GM04504 (cell line): ENCODE measurements at places on chromosomes 11 and 22.

GRCh38 chr22:21984793-21985192 lies 2.2 kb upstream of the TOP3B start:
- no peak for DNase-seq

DNA sequence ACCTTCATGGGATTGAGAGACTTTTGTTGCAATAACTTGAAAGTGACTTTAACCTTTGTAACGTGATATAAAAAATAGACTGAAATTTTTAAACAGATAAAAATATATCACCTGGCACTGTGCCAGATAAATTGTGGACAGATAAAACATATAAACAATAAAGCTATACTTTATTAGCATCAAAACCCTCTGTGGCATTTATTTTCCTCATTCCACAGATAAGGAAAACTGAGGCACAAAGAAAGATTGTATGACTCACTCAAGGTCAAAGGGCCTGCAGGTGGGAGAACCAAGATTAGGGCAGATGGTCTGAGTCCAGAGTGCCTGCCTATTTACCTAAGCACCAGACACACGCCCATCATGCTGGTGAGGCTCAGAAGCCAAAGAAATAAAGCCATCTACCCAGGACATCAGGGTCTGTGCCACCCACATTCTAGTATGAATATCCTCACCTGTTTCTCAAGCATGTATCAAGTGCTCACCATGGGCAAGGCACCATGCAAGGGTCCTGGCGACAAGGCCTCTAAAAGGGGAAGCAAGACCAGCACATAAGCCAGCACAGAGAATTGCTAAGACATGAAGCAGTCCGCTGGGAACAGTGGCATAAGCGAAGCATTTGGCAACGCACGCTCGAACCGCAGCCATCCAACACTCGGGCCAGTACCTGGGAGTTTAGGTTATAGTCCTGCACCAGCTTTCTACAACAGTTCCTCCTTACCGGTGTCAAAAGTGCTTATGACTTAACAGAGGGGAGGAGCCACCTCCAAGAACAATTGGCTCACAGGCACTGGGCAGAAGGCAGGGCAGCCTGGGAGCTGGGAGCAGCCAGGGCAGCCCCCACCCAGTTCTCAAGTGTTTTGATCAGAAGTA lies 17.6 kb downstream of the MYH9 start:
- DNase-seq: no peak

DNA sequence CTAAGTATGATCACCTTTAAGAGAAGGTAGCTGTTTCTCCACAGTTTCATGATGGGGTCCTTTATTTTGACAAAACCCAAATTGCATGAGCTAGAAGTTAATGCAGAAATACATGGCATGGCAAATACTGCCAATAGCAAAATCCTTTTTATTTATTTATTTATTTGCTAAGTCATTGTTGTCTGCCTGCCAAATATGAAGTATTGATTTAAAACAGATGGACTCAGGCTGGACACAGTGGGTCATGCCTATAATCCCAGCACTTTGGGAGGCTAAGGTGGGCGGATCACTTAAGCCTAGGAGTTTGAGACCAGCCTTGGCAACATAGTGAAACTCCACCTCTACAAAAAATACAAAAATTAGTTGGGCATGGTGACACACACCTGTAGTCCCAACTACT lies 52.4 kb downstream of the LARGE2 start:
- DNase-seq: peak; percentile 28

DNA sequence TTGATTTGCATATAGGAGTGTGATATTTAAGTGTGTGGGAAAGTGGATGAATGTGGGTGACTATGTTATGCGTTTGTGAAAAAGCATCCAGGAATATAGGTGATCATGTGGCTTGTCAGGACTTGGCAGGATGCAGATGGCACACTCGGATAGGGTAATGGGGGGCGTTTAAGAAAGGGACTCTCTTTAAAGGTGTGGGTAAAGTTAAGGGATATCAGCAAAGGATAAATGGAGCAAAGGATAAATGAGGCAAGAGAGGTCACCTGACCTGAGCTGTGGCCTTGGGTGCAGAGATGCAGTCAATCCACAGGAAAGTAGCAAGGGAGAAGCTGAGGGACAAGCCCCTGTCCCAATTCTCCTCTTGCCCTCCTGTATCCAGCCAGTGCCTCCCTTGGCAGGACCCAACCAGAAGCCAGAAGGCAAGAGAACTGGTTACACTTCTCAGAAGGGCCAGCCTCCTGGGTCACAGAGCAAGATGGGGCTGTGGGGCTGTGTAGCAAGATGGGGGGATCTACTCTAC lies 47.5 kb upstream of the GRAMD1B start:
- no peak for DNase-seq

- no peak for DNase-seq
Observed at GRCh38 chr22:38762551-38762983, 6.8 kb upstream of the SUN2 start.

DNA sequence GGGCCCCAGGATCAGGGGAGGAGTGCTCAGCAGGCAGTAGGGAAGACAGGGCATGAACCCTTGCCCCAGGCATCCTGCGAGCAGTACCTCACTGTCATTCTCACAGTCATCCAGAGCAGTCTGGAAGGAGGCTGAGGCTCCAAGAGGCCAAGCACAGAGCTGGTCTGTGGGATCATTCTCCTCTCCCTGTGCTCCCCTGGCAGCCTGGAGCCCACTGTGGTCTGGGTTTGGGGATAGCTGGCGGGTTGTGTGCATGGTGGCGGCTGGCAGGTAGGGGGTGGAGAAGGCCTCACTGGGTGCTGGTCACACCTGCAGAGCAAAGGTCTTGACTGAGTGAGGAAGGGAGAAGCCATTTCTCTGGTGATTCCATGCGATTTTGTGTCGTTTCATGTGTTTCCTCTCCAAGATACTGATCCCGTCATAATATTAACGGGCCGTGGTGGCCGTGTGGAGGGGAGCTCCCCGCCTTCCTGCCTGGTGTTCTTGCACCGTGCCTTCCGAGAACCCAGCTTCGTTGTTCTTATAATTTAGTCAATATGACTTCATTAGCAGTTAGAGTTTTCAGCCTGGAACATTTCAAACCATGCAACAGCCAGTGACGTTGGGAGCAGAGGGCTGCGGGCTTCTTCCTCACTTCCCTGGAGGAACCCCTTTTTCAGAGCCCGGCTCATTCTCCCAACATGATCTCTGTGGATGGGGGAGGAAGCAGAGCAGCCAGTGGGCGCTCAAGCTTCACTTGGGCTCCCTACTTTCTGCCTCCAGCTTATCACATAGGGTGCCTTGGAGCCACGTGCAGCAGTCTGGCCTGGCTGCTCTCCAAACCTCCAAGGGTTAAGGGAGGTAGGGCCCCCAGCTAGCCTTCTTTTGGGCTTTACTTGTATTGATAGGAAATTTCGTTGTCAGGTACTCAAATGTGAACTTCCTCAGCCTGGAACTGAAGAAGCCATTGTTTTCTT lies 20.8 kb upstream of the ADORA2A start:
- no peak for DNase-seq

- no peak for DNase-seq
Observed at GRCh38 chr11:19372381-19372780, 131.6 kb upstream of the E2F8 start.

DNA sequence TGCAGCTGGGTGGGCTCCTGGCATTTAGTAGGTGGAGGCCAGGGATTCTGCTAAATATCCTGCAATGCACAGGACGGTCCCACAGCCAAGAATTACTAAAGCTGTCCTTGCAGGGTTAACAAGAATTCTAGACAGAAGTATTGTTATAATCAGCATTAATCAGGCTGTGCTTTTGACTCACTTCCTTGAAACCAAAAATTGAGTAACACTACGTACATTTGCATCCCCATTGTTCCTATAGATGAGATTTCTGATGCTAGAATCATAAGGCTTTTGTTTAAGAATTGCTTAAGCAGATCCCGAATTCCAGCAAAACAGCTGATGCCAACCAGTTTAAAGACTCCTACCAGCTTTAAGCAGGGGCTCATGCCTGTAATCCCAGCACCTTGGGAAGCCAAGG lies 11.4 kb downstream of the SLC6A5 start:
- DNase-seq: no peak

DNA sequence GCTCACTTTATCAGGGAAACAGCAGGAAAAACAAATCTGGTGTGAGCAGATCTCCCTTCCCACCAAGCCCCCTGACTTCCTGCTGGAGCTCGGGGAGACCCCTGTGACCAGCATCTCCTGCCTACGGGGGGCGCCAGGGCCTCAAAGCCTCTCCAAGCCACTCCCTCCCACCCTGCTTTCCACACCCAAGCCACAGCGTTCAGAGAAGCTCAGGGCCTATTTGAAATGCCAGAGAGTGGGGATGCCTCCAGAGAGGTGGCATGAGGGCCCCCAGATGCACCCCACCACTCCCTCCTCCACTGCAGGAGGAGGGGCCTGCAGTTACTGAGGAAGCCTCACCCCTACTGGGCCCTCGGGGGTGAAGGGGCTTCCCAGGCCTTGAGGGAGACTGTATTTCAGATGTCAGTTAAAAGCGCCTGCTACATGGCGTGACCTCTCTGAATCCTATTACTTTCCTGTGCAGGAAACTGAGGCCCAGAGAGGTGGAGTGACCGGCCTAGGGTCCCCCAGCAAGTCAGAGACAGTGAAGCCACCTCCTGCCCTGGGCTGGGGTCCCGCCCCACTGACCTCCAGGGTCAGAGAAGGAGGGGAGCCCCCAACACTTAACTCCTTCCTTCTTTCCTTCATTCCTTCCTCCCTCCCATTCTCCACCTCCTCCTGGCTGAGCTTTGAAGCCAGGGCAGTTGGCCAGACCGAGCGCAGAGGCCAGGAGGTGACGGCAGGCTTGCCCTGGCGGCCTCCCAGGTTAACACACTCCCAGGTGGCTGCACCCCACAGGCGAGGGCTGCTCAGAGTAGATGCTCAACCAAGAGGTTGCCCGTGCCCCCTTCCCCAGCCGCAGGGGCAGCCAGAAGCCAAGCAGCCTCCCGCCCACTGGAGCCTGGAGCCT lies 6.0 kb upstream of the CDKN1C start:
- no peak for DNase-seq

DNA sequence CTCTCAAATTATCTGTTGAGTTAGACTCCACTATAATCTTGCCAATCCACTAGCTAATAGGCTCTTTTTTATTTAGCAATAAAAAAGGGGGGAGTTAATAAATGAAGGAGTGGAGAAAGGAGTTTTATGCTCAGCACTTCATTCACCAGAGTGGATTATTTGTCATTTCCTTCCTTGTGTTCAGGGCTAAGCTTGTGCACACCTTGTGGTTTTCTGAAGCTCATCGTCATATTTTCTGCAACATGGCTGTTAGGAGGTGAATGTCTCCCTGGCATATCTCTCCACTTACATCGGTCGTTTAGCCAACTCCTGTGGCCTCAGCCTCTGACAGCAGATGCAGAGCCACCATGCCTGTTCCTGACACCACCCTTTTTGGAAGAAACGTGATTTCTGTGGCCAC lies 83.9 kb upstream of the MTNR1B start:
- no peak for DNase-seq

DNA sequence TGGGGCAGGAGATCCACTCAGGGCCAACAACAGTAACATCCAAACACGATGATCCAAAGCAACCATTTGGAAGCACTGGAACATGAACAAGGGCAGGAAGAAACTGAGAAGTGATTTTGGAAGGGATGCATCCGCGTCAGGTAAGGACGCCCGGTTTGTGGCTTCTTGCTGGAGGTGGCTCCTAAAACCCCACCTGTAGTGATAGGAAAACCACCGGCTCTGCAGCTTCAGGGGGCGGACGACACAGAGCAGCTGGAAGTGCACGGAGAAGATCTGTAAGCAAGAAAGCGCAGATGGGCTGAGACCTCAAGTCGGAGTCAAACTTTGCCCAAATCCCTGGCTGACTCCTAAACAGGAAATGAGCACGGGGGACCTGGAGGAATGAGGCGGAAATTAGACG lies 1066.1 kb downstream of the BRD1 start:
- DNase-seq: no peak

GRCh38 chr22:17748555-17749353 lies 25.5 kb downstream of the BID start:
- DNase-seq: no peak

GRCh38 chr11:2155511-2155910 lies 5.5 kb downstream of the INS start:
- no peak for DNase-seq

- no peak for DNase-seq
Observed at GRCh38 chr11:64570341-64570740, 20.7 kb upstream of the SLC22A12 start.

GRCh38 chr22:37705205-37705604 lies 8.4 kb downstream of the TRIOBP start:
- DNase-seq: no peak

DNA sequence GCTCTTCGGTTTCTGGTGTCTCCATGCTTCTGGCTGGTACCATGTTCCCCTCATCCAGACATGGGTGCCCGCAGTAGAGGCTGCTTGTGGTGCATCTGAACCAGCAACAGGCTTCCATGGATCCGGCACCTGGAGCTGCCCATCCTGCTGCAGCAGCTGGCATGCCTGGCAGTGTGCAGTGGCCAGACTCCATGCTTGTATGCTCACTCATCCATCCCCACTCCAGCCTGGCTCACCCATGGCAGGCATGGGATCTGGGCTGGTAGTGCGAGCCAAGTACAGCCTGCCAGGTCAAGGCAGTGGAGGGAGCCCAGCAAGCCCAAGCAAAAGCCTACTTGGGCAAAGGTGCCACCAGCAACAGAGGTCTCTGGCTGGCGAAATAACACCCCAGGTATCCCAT lies 6.2 kb upstream of the OR5W2 start:
- no peak for DNase-seq

GRCh38 chr11:58024601-58025091 lies 965 bp downstream of the OR9Q1 start:
- no peak for DNase-seq

GRCh38 chr11:120801801-120802689 lies 221.9 kb upstream of the TBCEL start:
- DNase-seq: peak; percentile 12

DNA sequence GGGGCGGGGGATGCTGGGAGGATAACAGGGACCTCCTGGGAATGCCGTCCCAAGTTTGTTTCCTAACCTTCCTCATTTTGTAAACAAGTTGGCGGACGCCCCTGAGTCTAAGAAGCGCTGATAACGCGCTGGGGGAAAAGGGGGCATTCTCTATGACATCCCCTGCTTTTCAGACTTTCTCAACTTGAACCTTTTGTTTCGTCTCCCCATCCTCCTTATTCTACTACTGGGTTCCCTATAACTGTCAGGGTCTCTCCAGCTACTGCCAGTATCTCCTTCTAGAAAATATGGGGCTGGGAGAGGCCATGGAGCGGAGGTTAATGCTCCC lies 654 bp downstream of the TMEM86A start:
- no peak for DNase-seq

- no peak for DNase-seq
Observed at GRCh38 chr11:2815762-2816496, 69.6 kb downstream of the CDKN1C start.

DNA sequence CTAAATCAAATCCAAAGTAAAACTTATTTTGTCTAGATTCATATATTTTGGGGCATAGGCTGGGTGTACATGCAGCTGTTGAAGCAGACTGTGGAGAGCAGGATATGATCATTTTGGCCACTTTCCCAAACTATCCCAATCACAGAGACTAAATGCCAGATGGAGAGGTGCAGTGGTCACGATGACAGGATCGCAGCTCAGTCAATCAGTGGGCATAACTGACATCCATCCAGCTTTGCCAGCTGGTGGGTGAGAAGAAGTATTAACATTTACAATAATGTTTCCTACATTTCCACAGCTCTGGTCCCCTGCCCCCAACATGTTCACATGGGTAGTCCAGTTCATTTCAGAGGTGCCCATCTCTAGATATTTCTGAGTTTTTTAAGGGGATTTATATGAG lies 255.5 kb upstream of the SESN3 start:
- DNase-seq: no peak
